ENCODE measurements at places on chromosomes 4 and X. TPM values are rescaled to one million over a fixed set of nuclear protein-coding genes. Genes with fewer than 3 reads are reported as not detected.

The RAB41 gene
- total RNA-seq = not detected

The ACSL4 gene
- 196 TPM for total RNA-seq

The REELD1 gene
- total RNA-seq = not detected

The CYLC1 gene
- 0.31 TPM for total RNA-seq

The LRIT3 gene
- total RNA-seq = 0.16 TPM

The ARAF gene
- total RNA-seq = 7.3 TPM

The ATP7A gene
- 15.6 TPM for total RNA-seq

The CPZ gene
- 3.9 TPM for total RNA-seq

The SLC7A11 gene
- 30.9 TPM for total RNA-seq

The TGIF2LX gene
- total RNA-seq = not detected

The TLR6 gene
- total RNA-seq = 1.9 TPM

The VCX2 gene
- total RNA-seq = not detected

The TASL gene
- total RNA-seq = 1.4 TPM

The CTAG2 gene
- not detected for total RNA-seq
